ENCODE measurements at places on chromosomes 1 and 21.
A peak's percentile ranks its signal among the peaks of the same experiment; 100 is the strongest.

DNA sequence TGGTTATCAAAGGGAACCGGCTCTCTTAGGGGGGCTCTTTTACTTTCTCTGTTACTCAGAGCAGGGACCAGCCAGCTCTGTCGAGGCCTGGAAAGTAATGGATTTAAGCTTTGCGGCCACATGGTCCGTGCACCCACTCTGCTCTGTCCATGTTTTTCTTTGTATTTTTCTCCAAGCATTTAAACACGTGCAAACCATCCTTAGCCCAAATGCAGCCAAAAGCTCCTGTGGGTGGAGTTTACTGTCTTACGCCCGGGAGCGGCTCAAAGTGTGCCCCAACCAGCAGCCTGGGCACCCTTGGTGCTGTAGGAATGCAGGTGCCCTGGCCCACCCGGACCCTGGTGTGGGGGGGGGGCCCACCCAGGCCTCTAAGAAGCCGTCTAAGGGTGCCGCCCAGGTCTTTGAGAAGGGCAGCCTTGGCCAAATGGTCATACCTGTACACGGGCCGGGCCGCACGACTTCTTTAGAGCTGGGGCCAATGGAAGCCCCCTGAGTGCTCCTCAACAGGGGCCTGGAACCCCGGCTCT lies 29.2 kb upstream of the POFUT2 start:
- DNase-seq, result no peak

- no peak for DNase-seq
Measured at GRCh38 chr1:155236451-155236850, 18.8 kb downstream of the ENTREP3 start.

DNA sequence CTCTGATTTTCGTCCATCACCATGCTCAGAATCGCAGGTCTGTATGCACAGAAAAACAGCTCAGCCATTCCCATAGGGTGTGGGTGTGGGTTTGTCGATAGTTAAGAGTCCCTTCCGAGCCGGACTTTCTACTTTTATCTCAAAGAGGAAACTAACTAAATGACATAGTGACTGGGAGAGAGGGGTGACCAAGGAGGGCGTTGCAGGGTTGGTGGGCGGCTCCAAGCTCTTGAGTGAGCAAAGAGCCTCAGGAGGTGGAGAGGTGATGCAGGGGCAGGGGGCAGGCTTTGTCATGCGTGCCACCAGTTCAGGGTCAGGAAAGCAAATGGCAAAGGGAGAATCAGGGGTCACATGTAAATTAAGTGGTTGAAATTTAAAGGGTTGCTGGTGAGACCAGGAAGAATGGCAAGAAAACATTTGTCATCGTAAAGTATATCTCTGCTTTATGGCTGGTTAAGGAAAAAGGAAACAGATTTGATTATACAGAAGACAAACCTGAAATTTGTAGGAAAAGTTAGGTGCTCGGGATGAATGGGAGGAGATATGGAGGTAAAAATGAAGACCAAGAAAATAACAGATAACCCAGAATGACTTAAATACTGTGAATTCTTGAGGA lies 249.0 kb downstream of the SETD4 start:
- no peak for DNase-seq

DNA sequence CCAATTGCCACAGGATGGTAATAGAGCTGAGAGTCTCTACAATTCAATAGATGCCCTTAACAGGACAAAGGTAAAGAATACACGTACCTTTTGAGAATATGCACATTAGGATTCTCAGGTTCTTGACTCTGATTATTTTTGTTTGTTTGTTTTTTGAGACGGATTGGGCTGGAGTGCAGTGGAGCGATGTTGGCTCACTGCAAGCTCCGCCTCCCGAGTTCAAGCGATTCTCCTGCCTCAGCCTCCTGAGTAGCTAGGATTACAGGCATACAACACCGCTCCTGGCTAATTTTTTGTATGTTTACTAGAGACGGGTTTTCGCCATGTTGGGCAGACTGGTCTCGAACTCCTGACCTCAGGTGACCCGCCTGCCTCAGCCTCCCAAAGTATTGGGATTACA lies 48.4 kb downstream of the TIAM1 start:
- no peak for DNase-seq

DNA sequence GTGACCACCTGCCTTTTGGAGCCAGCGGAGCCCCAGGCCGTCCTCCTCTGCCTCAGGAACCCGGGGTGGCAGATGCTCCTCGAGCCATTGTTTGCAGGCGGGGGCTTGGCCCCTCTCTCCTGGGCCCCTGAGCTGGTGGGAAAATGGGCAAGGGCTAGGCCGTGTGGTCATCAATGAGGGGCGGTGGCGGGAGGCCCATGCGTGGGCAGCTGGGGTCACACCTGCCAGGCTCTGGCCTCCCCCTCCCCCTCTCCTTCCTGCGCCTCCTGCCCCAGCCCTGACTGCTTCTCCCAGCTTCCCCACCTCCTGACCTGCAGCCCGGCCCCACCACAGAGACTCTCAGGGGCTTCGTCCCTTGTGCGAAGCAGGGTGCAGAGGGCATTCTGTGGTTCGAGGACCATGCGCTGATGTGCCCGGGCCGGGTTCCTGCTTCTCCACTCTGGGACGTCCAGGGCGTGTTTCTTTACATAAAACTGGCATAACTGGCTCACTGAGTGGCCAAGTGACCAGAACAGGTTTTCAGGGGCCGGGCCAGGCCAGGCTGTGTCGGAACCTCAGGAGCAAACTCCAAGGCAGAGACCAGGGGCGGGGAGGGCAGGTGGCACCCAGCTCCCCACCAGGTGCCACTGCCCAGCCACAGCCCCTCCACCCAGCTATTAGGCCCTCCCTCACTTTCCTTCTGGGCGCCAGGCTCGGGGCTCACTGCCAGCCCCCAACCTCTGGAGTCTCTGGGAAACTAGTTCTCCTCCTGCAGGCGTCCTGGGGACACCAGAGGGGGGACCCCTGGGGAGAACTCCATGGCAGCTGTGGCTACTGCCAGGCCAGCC lies 9.3 kb downstream of the SAMD11 start:
- DNase-seq, result no peak

- no peak for DNase-seq
Measured at GRCh38 chr1:69120817-69121216, 446.9 kb upstream of the LRRC7 start.

DNA sequence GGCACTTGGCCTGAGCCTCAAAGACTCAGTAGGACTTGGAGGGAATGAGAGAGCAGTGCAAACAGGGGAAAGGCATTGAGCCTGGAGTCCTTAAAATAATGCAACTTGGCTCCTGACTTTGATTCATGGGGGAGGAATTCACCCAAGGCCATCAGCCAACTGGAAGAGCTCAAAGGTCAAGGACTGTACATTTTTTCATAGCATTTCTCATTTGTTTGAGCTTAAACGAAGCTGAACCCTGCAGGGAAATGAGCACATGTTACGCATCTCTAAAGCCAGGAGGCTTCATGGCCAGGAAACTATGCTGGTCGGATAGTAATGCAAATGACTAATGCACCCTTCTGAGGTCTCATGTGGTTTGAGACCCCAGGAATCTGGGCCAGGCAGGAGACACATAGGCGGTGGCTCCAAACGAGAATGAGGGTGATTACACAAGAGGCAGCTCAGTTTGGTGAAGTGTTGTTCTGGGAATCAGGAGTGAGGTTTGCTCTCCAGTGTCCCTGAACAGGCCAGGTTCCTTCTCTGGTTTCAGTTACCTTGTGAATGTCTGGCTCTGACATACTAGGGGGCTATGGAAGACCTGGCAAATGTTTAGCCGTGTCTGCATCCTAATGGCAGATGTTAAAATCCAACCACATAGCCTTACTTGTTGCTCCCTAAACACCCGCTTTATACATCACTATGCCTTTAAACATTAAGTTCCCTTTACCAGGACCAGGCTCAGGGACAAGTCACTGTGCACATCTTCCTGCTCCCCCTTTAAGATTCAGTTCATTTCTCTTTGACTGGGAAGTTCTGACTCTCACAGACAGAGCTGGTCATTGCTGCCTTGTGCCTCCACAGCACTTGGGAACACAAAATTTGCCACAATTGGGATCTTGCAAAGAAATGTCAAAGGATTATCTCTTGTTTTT lies 503.9 kb upstream of the USP24 start:
- no peak for DNase-seq

GRCh38 chr1:47584249-47584648 lies 146.4 kb downstream of the FOXD2 start:
- DNase-seq, result no peak

- no peak for DNase-seq
Measured at GRCh38 chr1:243814718-243815117, 35.3 kb downstream of the AKT3 start.

DNA sequence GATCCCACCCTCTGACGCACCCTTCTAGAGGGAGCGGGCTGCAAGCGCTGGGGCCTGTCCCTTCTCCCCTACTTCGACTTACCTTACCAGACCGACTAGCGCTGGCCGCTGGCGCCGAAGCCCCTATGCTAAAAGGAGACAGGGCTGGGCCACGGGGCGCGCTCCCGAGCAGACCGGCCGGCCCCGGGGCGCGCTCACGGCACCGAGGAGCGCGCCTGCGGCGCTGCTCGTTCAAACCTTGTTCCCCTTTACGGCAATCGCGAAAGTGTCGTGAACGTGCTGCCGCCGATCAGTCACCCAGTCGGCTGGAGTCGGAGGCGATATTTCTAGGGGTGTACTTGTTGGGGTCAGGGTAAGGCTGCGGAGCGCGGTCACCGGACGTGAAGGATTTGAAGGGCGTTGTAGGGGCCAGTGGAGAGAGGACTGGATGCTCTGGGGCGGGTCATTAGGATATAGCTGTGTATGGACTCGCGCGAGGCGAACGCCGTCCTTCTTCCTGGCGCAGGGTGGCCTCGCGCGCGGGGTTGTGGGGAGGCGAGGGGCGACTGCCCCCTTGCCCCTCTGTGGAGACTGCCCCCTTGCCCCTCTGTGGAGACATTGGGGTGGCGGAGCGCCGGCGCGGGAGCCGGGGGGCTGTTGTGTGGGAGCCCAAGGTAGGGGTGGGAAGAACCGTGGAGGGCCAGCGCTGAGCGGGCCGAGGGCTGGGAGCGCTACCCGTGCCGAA lies at the start of the genes CEPT1 and DRAM2:
Gene CEPT1 (plus strand): TSS at position 268 of the 724 bp plus-strand sequence. CDS start 7,492 bp downstream, outside the sequence.
Gene DRAM2 (minus strand): TSS at position 138 of the 724 bp plus-strand sequence. CDS start 8,539 bp downstream, outside the sequence.
- DNase-seq, result peak; percentile 76

GRCh38 chr1:64268653-64269557 lies 65.5 kb downstream of the UBE2U start:
- DNase-seq, result peak; percentile 33

GRCh38 chr21:42198929-42199867 lies 19.7 kb upstream of the ABCG1 start:
- DNase-seq, result no peak

DNA sequence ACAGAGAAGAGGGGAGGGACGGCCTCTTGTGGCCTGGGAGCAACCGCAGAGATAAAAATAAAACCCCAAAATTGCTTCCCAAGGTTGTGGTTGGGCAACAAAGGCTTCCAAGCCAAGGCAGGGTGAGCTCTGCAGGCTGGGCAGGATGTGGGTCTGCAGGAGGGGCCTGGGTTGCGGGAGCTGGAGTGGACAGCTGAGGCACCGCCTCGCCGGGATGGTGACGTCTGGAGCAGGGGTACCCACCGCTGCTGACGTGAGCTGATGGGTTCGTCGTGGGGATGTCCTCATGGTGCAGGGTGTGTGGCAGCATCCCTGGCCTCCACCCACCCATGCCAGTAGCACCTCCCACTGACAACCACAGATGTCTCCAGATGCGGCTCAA lies 3.7 kb downstream of the AURKAIP1 start:
- no peak for DNase-seq

DNA sequence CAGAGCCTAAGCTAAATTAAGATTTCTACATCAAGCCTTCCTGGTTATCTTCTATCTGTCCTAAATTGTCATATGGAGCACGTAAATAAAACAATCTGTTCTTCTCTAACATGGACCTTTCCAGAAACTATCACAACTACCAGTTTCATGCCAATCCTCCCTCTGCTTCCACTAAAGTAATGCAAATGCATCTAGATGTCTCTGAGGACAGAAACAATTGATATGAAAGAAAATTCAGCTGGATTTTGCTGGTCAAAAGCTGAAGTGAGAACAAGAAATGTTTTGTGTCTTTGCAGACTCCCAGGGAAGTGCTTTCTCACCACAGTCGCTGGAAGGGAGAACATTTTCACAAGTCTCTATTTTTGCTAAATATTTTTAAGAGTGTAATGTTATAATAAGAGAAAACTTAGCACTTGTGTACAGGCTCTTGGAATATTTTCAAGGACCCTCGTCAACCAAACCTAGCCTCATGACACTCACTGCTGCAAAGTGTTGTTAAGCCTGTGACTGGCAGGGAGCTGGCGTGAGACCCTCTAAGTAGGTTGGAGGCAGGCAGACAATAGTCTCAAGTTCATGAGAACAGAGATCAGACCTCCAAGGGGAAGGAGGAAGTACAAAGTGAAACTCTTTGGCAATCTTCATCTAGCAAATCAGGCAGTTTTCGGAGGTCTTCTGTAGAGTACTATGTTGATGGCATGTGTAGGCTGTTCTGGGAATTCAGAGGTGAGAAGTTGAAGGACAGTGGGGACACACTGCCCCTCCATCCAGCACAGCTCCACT lies 38.8 kb downstream of the DNASE2B start:
- DNase-seq, result no peak

DNA sequence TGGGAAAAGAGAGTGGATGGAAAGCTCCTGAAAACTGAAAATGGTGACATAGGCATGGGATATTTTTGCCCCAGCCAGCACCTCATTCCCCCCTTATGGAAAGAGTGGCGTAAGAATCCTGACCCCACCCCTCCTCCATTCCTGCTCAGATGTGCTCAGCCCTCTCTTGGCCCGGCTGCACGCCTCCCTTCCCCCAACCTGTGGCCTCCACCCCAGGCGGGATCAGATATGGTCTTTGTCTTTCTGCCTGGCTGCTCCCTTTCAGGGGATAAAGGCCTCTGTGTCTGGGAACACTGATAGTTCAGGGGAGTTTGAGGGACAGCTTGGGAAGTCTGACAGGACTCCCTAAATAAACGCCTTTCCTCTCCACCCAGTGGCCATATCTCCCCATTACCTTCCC lies 49.8 kb downstream of the KIRREL1 start:
- DNase-seq, result no peak

- DNase-seq, result peak; percentile 64
Measured at GRCh38 chr1:9196129-9197040, 38.2 kb upstream of the H6PD start.

DNA sequence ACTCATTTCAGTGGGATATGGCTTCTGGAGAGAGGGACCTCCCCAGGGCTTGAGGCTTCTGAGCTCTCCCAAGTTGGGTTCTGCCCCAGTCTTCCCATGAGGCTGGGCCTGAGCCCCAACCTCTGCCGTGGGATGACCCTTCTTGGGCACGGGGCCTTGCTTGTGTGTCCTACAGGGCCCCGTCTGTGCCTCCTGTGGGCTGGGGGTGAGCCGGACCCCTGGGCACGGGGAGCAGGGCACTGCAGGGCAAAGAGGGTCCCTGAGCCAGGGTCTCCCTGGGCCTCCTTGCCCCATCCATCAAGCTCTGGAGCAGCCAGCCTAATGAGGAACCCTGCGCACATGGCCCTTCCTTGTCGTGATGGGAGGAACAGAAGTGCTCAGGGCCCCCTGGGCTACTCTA lies 5.2 kb upstream of the SMYD3 start:
- DNase-seq, result no peak

GRCh38 chr1:19704247-19705113 lies 39.8 kb downstream of the HTR6 start:
- no peak for DNase-seq
